ENCODE measurements at places on chromosomes 5 and 9.

DNA sequence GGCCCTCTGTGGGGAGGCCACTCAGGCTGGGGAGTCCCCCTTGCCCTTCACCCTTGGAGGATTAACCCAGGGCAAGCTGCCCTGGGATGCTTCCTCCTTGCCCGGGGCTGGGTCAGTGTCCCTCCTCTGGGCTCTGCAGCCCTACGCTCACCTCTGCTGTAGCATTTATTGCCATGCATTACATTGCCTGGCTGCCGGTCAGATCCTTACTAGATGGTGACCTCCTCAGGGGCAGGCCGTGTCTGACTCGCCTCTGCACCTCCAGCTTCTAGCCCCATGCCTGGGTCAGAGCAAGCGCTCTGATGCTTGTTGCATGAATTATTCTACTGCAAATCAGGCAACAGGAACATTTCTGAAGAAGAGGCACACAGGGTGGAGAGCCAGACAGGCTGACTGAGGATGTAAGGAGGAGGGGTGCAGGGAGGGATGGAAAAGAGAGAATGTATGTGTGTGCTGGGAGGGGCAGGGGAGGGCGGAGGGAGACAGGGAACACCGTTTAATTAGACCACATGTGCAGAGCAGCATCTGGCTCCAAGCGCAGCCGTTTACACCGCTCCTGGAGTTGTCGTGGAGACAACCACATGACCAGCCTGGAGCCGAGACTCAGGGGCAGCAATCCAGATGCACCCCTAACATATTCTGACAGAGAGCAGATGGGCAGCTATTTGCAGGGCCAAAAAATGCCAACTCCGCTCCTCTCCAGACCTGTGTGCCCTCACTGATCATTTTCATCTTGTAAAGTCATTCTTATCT, 117.0 kb downstream of the CRB2 start:
- DNase-seq: no peak

- DNase-seq: no peak
These were observed 135.5 kb downstream of the SPATA31D1 start for GRCh38 chr9:82124090-82124489.

DNA sequence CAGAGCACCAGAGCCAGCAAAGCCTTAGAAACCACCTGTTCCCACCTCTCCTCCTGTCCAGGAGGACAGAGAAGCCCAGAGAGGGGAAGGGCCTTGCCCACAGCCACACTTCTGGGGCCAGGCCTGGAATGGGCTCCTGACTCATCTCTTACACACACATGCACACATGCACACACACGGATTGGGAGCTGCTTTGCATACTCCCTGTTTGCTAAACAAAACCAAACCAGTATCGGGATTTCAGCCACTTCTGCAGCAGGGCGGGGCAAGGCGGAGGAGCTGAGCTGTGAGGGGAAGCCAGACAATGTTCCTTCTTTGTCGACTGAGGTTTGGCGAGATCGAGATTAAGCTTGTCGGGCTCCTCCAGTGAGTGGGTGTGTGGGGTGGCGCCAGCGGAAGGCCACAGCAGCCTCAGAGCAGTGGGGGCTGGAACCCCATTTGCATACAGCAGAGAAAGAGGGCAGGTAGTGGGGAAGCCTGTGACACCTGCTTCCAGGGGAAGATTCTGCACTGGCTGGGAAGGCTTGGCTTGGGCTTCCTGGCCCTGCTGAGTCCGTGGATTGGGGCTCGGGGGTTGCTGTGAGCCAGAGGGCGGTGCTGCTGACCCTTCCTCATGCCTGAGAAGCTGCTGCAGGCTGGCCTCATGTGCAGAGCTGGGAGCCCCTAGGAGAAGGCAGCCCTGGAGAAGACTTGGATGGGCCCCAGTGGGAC, 16.1 kb downstream of the GFI1B start:
- no peak for DNase-seq

DNA sequence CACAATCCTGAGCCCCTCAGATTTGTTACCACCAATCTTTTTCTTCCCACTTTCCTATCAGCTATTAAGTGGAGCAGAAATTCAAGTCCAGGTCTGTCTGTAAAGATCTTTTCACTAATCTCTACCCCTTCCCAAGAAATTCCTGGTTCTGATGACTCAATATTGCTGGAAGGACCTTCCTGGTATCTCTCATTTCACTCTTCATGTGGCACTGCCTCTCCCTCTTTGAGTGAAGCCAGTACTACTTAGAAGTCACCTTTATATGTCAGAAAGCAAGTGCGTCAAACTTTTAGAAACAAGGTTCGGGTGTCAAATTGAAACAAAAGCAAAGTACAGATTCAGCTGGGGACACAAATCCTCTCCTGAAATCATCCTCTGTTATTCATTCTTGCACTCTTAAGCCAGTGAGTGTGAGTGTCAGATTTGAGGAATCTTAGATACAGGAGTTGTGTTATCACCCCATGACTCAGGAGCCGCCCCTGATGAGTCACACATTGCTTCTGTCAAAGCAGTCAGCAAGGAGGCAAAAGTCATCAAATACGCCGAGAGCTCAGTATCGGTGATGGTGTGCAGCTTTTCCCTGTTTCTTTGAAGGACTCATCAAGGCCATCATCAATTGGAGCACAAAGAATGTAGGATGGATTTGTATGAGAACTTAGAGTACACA, 313.0 kb downstream of the CETN3 start:
- peak; percentile 16 for DNase-seq

DNA sequence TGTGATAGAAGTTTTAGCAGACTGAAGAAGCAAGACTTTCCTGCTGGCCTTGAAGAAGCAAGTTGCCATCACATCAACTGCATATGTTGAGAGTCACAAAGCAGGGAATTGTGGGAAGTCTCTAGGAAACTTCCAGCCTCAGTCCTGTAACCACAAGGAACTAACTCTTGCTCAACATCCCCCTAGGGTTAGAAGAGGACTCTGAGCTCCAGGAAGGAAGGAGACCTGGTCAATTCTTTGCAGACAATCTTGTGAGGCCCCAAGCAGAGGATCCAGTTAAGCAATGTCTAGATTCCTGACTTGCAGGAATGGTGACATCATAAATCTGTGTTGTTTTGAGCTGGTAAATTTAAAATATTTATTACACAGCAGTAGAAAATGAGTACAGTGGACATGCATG, 18.6 kb upstream of the ZNF366 start:
- DNase-seq: no peak

- DNase-seq: no peak
These were observed 8.3 kb downstream of the SHB start for GRCh38 chr9:38060681-38061080.

- no peak for DNase-seq
These were observed 16.1 kb downstream of the KCNN2 start for GRCh38 chr5:114377946-114378345.

GRCh38 chr5:6737043-6737941, 24.1 kb downstream of the TENT4A start:
- no peak for DNase-seq
